ENCODE measurements at places on chromosomes 4 and X.

GRCh38 chrX:72131317-72132294, at the start of gene RTL5:
RTL5 (minus strand) TSS chrX:72131915.
- peak; percentile 24 for DNase-seq

DNA sequence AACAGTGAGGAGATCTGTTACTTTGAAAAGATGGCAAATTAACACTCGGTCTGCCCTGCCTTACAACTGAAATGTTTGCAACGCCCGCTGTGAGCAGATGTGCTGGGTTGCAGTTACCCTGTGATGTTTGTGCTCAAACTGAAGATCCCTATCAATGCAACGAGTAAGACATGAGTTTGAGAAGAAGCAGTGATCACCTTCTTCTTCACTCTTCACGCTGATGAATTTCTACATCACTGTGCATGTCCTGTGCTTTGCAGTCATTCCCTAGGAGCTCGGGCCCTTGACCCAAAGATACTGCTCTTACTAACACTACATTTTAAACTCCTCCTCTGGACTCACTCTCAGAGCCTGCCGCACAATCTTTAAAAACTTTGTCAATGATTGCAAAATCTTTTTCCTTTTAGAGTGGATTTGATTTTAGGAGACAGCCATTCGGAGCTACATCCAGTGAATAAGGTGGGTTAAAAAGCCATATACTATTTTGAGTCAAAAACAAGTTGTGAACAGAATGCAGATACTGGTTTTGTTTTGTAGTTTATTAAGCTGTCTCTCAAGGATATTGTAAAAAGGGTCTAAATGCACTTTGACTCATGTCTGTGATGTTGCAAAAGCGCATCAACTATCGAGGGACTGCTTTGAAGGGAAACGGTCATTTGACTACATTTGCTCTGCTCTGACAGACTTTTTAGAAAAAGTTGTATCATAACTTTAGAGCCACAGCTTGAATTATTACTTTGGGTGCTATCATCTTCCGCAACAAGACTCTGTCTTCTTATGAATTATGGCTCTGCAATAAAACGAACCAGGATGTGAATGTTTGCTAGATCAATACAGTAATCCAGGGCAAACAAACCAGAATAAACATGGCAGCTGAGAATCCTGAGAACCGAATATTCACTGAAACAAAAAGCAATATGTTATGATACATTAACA, 5.7 kb upstream of the RHOH start:
- DNase-seq = no peak

DNA sequence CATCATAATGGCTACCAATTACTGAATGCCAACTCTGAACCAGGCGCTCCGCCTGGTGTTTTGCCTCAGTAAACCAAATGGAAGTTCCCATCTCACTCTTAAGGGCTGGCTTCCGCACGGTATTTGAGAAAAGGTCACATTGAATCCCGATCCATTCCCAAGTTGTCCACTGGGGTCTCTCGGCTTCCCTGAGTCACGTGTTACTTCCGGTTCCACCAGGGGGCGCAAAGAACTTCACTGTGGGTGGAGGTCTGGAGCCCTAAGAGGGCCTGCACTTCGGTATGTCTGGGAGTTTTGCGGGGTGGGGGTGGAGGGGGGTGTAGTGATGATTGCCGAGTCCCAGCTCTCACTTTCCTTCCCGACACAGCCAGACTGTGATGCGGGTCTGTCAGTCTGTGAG, 13.4 kb upstream of the NHS start:
- no peak for DNase-seq

GRCh38 chr4:90126805-90127204, 389 bp upstream of the CCSER1 start:
- DNase-seq = no peak

DNA sequence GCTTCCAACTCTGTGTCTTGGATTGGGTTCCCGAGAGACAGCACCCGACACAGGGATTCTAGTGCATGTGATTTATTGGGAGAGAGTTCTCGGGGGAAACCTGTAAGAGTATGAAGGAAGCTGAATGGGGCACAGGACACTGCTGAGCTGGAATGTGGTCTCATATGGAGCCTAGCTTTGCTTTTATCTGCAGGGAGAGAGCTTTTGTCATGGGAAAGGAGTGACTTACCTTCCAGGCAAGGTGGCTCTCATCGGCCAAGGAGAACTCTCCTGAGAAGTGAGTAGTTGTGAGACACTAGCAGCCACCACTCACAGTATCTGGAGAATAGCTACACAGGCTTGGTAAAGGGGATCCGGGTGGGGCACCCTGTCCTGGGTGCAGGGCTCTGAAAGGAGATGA, 124.5 kb downstream of the NHS start:
- no peak for DNase-seq

DNA sequence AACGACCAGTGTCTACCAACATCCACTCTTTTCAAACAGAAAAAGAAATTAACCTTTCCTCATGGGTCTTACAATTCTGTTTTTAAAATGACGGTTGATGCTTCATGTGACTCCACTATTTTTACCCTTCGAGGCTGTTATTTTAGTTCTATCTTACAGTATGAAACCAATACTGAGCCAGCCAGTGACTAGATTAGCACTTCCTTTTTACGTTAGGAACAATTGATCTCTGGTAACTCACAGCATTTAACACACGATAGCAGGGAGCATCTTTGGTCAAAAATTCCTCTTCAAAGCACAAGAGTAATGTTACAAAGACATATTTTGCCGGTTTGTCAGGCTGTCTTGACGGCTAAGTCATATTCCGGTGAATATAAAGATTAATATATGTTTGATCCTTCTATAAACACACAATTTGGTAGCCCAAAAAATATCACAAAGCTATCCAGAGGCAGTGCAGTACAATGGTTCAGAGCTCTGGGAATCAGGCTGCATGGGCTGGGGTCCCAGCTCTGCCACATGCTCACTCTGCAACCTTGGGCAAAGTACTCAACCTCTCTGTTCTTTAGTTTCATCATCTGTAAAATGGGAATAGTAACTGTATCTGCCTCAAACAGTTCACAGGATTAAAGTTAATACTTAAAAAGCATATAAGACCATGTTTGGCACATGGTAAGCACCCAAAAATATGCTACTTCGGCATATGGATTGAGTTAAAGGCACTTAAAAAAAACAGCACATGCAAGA, 62.9 kb upstream of the TXK start:
- DNase-seq = no peak

DNA sequence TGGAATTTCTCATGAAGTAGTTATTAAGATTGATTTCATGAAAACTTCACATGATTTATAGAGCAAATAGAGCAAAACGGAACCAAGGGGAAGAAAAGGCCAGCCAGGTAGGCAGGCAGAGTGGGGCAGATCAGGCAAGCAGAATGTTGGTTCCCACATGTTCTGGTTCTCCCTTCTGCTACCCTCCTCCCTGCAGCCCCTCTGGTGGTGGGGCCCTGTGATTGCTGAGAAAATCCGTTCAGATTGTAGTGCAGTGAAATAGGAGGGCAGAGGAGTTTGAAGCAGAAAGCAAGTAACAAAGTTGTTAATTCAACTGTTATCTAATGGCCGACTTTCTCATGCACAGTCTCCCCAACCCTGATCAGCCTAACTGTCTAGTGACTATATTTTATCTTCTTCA, 185.3 kb downstream of the MID1IP1 start:
- DNase-seq = no peak

GRCh38 chr4:7059662-7060061, 8.2 kb downstream of the GRPEL1 start:
- DNase-seq = no peak

- DNase-seq = no peak
These were observed 890.2 kb downstream of the FSTL5 start for GRCh38 chr4:161273607-161274006.

- no peak for DNase-seq
These were observed 11.0 kb downstream of the STIM2 start for GRCh38 chr4:26871611-26872010.

- no peak for DNase-seq
These were observed 3.9 kb downstream of the MAMLD1 start for GRCh38 chrX:150366951-150367545.

GRCh38 chr4:150577796-150578195, 4.2 kb upstream of the MAB21L2 start:
- DNase-seq = no peak

- peak; percentile 12 for DNase-seq
These were observed 60.0 kb upstream of the BANK1 start for GRCh38 chr4:101730291-101731117.

DNA sequence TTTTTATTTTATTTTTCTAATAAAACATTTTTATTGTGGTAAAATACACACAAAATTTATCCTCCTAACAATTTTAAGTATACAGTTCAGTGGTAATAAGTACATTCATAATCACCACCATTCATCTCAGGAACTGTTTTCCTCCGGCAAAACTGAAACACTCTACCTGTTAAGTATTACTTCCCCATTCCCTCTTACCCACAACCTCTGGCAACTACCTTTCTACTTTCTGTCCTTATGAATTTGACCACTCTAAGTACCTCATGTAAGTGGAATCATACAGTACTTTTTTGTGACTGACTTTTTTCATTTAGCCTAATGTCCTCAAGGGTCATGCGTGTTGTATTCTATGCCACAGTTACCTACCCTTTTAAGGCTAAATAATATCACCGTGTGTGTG, 21.1 kb upstream of the HSFX4 start:
- no peak for DNase-seq

DNA sequence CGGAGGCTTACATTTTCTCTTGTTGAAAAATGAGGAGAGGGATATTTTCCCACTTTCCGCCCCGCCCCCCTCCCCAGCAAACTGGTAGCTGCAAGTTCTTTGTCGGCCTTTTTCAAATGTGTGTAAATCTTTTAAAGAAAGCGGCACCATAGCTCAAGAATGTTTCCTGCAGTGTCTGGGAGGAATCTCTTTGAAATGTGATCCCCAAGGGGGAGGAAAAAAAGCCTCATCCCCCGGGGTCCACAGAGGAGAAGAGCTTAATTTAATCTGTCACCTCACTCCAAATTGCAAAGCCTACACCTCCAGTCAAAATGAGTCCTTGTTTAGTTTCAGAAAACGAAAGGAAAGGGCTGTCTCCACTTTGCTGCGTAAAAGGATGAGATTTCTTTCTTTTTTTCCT, 34.8 kb downstream of the ASMT start:
- DNase-seq = no peak

- DNase-seq = no peak
These were observed 36.9 kb upstream of the XIAP start for GRCh38 chrX:123822965-123823364.

DNA sequence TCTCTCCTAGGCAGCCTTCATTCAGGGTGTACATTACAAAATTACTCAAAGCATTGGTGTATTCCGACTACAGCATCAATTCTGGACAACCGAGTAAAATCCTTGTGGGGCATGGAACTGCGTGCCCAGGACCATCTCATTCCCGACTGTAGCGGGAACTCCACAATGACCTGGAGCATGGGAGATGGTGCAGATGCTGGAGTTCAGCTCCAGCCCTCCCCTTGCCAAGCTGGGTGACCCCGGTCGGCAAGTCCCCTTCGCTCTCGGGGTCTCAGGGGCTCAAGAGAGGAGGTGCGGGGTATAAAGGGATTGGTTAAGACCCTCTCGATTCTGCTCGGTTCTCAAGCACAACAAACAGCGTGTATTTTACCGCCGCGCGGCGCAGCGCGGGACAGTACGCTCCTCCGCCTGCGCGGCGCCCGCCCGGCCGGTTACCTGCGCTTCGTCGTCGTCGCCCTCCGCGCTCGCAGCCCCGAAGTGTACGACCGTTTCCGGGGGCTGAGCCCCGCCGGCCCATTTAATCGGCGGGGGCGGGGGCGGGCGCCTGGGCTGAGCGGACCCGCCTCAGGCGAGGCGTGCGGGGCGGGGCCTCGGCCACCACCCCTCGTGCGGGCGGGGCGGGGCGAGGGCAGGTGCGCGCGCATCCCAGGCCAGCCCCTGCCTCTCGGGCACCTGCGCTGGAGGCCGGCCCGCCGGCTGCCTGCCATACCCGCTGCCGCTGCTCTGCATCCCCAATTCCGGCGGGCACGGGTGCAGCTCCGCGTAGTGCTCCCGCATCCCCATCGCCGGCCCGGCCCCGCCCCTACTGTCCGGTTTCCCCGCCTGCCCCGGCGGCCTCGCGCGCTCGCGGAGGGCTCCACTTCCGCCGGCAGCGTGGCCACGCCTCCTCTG, at the start of gene G6PD:
Gene G6PD (minus strand): TSS at position 493 of the 891 bp plus-strand sequence. CDS start 691 bp downstream, outside the sequence.
- DNase-seq = peak; percentile 72

Measured in stimulated activated CD4-positive, alpha-beta T cell treated with anti-CD3 and anti-CD28 coated beads, Interleukin-15, amount 100 ng/mL, for 1 hour (primary cell).